Renal cortical epithelial cell (primary cell): ENCODE measurements at places on chromosomes 6 and 20.

GRCh38 chr6:18155864-18156421, 721 bp downstream of the KDM1B start:
- peak; percentile 70 for DNase-seq

DNA sequence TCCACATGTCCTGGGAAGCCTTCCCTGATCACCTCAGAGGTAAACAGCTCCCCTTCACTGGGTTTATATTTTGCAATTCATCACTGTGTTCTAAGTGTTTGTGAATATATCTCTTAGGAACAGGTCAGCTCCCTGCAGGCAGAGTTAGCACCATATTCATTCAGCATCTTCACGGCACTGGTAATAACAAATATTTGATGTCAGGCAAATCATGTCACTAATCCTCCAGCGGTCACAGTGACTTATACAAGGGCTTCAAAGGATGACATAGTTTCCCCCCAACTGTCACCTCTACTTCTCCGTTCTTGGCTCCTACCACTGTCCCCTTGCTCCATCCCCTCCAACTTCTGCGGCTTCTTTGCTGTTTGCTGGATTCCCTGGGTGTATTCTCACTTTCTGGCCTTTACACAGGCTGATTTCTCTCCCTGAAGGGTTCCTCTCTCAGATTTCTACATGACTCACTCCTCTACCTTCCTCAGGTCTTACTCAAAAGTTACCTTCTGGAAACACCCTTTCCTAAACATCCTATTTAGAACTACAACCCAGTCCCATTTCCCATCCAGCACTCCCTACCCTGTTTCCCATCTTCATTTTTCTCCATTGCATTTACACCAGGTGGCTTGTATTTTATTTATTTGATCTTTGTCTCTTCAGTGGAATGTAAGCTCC, 66.6 kb downstream of the NHLRC1 start:
- no peak for DNase-seq

GRCh38 chr6:16965689-16966088, 136.2 kb upstream of the STMND1 start:
- no peak for DNase-seq

DNA sequence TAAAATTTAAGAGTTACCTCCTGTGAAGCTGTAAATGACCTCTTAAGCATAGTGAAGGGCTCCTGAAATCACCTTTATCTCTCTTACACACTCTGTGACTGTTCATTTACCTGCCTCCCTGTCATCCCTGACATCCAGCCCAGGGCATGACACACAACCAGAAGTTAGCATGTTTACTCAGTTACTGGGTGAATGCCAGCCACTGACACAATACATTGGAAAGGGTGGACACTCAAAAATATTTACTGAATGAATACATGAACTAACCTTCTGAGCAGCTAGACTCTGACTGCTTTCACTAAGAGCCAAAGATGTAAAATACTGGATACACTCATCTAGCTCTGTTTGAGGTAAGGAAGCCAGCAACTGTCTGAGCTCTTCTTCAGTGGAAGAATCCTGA, 25.3 kb downstream of the SERAC1 start:
- peak; percentile 68 for DNase-seq

GRCh38 chr20:33568378-33568777, 78.5 kb downstream of the CBFA2T2 start:
- DNase-seq = no peak

GRCh38 chr6:39493174-39493573, 170.7 kb upstream of the KCNK16 start:
- peak; percentile 98 for DNase-seq

- no peak for DNase-seq
Measured at GRCh38 chr6:14804001-14804784, 441.7 kb upstream of the JARID2 start.
